Activated effector memory CD4-positive, alpha-beta T cell treated with anti-CD3 and anti-CD28 coated beads, Interleukin-2, amount 50 U/mL, for 16 hours (primary cell): ENCODE measurements at places on chromosomes 6 and 20.

DNA sequence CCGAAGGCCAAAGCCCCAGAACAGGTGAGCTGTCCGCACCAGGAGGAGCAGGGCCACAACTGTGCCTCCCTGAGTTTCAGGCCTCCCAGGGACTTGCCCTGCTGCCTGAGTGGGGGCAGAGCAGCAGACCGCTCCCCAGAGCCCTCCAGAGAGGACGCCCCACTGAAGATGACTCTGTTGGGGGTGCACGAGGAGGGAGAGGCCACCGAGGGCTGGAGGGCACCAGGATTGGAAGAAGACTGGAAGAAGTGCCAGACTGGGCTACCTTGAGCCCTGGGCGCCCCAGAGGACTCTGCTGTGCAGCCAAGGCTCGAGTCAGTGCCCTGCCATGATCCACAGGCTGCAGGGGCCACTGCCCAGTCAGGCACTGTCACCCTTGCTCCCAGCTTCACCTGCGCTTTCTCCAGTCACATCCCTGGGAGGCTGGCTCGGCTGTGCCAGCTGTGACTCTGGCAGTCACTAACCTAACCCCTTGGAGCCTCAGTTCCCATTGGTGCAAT is 11.3 kb downstream of the CST7 start:
- no peak for DNase-seq

- DNase-seq = no peak
Measured at GRCh38 chr6:109051301-109052017, 43.2 kb downstream of the SESN1 start.

- DNase-seq = no peak
Measured at GRCh38 chr20:51196991-51197651, 174.2 kb upstream of the KCNG1 start.

GRCh38 chr6:12138936-12139335 is 126.8 kb downstream of the HIVEP1 start:
- DNase-seq = no peak

DNA sequence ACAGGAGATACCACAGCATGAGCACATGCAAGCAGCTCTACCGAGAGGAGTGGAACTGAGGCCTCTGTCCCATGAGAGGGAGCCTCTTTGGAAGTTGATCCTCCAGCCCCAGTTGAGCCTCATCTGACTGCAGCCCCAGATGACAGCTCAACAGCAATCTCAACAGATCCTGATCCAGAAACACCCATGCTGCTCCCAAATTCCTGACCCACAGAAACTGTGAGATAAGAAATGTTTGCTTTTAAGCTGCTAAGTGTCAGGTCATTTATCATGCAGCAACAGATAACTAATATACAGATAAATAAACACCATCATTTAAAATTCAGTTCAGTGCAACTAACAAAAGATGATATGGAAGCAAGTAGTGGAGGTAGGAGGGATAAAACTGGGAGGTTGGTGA is 4.8 kb upstream of the ARFGEF2 start:
- no peak for DNase-seq

DNA sequence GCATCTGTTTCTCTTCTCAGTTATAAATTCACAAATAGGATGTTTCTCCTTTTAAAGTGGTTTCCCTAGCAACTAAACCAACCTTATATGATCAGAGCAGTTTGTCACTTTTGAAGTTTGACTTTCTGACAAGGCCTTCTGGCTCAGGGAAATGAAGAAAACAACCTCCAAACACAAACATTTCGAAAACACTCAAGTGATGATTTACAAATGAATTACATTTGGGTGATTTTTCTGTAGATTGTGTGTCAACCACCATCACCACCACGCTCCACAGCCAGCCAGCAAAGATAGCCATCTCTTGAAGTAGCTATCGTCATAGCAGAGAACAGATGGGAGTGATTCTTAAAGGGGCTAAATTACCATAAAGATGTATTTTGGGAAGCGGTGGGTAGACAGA is 16.5 kb upstream of the MLIP start:
- DNase-seq = no peak

GRCh38 chr6:21999012-21999528 is 297.8 kb downstream of the PRL start:
- DNase-seq = no peak

DNA sequence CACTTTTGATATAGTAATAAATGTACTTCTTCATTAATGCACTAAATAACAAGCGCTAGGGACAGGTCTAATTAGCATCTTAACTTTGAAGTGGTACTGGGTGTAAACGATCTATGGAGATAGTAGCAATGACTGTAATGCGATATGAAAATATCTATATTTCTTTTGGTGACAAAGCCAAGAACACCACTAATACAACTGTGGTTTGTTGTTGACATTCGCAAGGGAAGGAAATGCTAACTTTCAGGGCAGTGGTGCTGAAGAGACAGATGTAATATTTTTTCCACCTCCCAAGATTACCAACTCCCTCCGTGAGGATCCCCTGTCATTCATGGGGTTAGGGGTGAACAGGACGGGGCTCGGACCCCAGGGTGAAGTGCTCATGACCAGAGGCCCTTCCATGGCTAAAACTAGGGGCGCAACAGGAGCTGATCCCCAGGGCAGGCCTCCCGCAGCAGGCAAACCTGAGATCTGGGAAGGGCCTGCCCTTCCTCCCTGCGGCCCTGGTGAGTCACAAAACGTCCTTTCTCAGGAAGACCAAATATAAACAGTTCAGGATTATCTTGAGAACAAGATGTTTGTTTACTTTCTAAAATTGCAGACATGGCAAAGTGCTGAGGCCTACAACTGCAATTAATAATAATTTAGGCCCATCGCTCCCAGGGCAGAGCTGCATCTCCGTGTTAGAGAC is 65.0 kb upstream of the TOX2 start:
- DNase-seq = peak; percentile 42

GRCh38 chr6:109512271-109512817 is 29.3 kb upstream of the ZBTB24 start:
- no peak for DNase-seq

DNA sequence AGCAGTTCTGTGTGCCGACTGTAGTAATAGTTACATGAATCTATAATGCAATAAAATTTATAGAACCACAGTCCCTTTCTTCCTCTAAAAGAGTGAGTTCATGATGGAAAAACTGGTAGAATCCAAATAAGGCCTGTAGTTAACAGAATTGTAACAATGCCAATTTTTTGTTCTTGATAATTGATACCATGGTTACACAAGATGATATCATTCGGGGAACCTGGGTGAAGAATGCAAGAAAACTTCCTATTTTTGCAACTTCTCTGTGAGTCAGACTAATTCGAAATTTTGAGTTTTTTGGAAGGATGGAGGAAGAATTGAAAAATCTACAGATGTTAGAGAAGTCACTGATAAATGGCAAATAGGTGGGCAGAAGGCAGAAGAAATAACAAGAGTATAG is 381.8 kb downstream of the CDKAL1 start:
- no peak for DNase-seq

DNA sequence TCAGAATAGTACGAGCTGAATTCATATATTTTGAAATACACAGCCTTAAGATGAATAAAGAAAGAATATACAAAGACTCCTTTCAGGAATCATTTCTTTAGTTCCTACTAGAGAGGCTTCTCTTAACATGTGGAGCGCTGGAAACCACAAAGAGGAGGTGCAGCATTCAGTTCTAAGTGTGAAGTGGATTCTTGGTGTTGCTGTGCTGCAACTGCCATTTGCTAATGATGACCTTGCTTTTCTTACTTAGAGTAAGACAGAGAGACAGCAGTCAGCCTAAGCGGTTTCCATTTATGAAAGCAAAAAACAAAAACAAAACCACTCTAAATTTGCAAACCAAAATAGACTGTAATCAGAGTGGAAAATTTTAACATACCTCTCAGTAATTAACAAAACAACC is 629.0 kb downstream of the EPHA7 start:
- no peak for DNase-seq

DNA sequence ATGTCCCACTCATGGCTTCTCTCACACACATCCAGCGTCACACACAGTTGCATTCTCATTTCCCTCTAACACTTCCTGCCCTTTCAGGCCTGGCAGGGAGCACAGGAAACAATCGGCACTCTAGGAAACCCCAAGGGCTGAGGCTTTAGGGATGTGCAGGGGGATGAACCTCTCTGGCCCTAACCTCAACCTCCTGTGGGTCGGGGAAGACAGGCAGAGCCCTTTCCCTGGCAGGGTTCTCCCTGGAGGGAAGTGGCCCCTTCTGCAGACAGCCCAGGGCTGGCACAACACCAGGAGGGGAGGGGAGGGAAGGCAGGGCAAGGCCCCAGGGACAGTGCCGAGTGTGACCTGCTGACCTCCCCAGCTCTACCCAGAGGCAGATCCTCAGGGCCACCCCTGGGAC is 2.7 kb downstream of the TEAD3 start:
- DNase-seq = no peak
